Dermis microvascular lymphatic vessel endothelial cell (primary cell): ENCODE measurements at places on chromosomes 5 and 9. TPM values are rescaled to one million over a fixed set of nuclear protein-coding genes. Genes with fewer than 3 reads are reported as not detected.

GRCh38 chr9:792331-793260 lies 48.9 kb upstream of the DMRT1 start:
- no peak for DNase-seq

GRCh38 chr9:114303977-114304376 lies 18.9 kb upstream of the ORM1 start:
- DNase-seq, result no peak

DNA sequence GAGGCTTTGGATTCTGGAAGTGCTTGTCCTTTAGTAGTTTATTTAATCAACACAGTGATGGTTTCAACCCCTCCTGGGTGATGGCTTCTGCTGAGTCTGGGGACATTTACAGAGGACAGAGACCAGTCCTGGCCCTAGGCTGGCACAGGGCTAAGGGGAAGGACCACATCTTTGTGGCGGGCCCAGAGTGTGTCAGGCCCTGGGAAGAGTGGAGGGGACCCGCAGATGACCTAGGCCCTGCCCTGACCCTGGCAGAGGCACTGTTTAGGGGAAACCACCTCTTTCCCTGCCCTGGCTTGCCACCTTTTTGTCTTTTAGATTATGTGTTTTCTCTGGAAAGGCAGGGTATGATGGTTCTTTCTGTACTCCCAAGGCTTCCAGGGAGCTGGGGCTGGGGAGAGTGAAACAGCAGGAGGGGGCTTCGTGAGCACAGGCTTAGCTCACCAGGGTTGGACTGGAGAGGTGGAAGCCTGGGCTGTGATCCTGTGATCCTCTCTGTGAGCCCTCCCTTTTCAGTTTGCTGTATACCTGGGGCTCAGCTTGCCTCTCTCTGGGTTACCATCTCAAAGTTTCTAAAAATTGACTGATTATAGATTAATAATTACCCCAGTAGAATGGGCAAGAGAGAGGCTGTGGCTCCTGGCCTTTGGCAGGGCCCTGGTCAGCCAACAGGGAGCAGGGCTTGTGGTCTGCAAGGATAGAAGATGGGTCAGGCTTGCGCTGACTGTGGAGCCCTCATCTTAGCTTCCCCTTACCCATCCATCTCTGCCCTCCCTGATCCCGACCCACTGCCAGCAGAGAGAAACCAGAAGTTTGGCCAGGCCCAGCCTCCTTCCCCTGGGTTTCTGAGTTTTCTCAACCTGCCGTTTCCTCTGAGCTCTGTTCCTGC lies 1.7 kb upstream of the SYNPO start:
- no peak for DNase-seq

Gene GRXCR2
- total RNA-seq, result not detected in 2 replicates

Gene RIGI
- 14.0 and 15.3 TPM in 2 replicates for total RNA-seq

GRCh38 chr5:80835128-80835527 lies 125.0 kb upstream of the RASGRF2 start:
- DNase-seq, result no peak

DNA sequence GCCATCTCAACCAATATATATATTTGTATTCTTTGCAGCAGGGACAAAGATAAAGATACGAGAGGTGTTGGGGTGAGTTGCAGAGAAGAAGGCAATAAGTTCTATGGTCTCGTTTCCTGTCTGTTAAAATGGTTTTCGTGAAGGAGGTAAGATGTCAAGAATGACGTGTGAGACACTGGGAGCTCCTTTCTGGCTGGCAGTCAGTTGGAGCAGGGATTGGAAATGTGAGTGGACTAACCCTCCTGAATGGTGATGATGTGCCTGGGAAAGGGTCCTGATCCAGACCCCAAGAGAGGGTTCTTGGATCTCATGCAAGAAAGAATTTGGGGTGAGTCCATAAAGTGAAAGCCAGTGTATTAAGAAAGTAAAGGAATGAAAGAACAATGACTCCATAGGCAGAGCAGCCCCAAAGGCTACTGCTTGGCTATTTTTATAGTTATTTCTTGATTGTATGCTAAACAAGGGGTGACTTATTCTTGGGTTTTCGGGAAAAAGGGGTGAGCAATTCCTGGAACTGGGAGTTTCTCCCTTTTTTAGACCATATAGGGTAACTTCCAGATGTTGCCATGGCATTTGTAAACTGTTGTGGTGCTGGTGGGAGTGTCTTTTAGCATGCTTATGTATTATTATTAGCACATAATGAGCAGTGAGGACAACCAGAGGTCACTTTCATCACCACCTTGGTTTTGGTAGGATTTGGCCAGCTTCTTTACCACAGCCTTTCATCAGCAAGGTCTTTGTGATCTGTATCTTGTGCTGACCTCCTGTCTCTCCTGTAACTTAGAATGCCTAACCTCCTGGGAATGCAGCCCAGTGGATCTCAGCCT lies 53.7 kb downstream of the SPATA31C2 start:
- no peak for DNase-seq

- DNase-seq, result no peak
Observed at GRCh38 chr9:71690063-71690688, 78.1 kb downstream of the CEMIP2 start.

Gene PCDHGC5
- total RNA-seq, result 0.26 and 0.51 TPM in 2 replicates

GRCh38 chr5:121976979-121977378 lies 15.2 kb downstream of the SRFBP1 start:
- DNase-seq, result no peak

GRCh38 chr5:164868761-164869160 lies 1363.3 kb downstream of the MAT2B start:
- no peak for DNase-seq

DNA sequence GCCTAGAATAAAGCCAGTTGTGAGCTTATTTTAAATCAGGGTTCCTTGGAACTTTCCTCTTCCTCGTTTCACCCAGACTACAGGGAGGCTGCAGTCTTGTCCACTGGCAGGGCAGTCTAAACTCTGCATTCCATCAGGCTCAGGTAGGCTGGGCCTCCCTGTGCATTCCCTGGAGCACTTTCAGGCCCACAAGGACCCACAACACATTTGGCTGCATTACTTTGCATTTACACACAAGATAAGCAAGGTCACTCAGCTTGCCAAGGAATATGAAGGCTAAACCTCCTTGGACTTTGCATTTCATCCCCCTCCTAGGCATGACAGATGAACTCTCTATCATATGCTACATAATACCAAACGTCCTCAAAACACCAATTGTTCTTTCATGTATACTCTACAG lies 104.2 kb downstream of the MARCHF3 start:
- DNase-seq, result no peak

- no peak for DNase-seq
Observed at GRCh38 chr9:131432597-131433301, 38.9 kb downstream of the PRRC2B start.

Gene FAT2
- not detected in 2 replicates for total RNA-seq

- no peak for DNase-seq
Observed at GRCh38 chr9:114084282-114085073, 6.4 kb upstream of the AMBP start.

DNA sequence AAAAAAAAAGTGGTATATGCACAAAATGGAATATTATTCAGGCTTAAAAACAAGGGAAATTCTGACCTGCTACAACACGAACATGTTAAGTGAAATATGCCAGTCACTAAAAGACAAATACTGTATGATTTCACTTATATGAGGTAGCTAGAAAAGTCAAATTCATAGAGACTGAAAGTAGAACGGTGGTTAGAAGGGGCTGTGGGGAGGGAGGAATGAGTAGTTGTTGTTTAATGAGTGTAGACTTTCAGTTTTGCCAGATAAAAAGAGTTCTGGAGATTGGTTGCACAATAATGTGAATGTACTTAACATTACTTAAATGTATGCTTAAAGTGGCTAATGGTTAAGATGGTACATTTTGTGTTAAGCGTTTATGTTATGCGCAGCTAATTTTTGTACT lies 79.5 kb upstream of the IL12B start:
- DNase-seq, result no peak

DNA sequence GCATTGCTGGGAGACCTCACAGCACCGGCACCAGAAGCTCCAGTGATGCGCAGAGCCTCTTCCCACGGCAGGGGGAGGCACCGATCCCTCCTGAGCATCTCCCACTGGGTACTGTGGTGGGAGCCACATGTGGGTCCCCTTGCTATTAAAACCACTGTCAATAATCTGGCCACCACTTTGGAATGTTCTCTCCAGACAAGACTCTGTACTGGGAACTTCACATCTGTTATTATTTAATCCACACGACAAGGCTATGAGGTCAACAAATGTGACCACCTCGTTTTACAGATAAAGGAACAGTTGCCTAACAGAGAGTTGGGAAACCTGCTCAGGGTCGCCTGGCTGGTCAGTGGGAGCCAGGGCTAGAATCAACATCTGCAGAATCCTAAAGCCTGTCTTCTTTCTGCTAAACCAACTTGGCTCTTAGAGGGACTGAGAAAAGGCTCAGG lies 72.7 kb downstream of the EPB41L4B start:
- no peak for DNase-seq

Gene NUDT2
- 30.2 and 32.6 TPM in 2 replicates for total RNA-seq

Gene CD72
- total RNA-seq, result 0.13 TPM in 1 of 2 replicates, not detected in the other

GRCh38 chr5:93280518-93280917 lies 300.5 kb downstream of the NR2F1-AS1 start:
- DNase-seq, result no peak

- no peak for DNase-seq
Observed at GRCh38 chr5:174900240-174900865, 176.0 kb downstream of the MSX2 start.
